ENCODE measurements at places on chromosomes 1 and 21. TPM values are rescaled to one million over a fixed set of nuclear protein-coding genes. Genes with fewer than 3 reads are reported as not detected.

RBM11 gene
- 0.32 TPM for total RNA-seq

KCNJ9 gene
- total RNA-seq: not detected

LCE2B gene
- not detected for total RNA-seq

FPGT gene
- total RNA-seq: 18.1 TPM

ACTL8 gene
- not detected for total RNA-seq

TTC3 gene
- total RNA-seq: 270 TPM

MUTYH gene
- 15.1 TPM for total RNA-seq

BCAR3 gene
- 36.4 TPM for total RNA-seq

OPRD1 gene
- not detected for total RNA-seq

OR6K6 gene
- not detected for total RNA-seq

PTGS2 gene
- total RNA-seq: 3.0 TPM

MATN1 gene
- total RNA-seq: not detected

COL18A1 gene
- total RNA-seq: 33.7 TPM

RASSF5 gene
- 0.86 TPM for total RNA-seq

- no peak for DNase-seq
Observed at GRCh38 chr1:204621396-204621795, 64.1 kb downstream of the LRRN2 start.

GRCh38 chr1:214566158-214567104 is 15.0 kb upstream of the PTPN14 start:
- no peak for DNase-seq

GRCh38 chr1:243924188-243924587 is 74.1 kb upstream of the AKT3 start:
- peak; percentile 45 for DNase-seq

DNA sequence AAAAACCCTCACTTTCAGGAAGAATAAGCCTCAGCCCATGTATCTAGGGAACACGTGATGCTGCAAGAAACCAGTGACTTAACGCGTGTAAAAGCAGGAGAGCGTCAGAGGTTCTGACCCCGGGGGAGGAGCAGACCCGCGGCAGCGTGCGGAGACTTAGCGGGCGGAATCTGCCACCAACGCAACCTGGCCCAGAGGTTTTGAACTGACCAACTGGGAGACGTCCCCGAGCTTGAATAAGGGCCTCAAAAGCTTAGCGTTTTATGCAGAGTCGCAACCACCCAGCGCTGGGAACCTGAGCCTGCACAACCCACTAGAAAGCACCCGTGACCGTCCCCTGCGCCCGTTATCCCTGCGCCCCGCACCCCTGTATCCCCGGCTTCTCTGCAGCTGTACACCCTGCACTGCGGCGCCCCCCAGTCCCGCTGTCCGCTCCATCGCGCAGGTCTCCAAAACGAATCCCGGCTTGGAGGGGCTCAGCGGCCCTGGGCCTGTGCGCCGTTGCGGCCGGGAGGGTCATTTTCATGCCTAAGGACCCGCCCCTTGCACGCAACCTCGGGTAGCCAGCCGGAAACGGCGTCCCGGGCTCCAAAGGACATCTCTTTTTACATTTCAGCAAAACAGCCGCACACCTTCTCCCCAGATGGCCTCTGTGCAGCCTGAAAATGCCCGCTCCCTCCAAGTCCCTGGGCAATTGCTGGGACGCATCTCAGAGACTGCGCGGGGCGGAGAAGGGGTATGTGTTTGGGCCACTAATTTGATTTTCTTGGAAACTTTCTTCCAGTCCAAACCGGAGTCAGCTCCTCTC is 29.4 kb upstream of the TRIM17 start:
- DNase-seq: peak; percentile 81

- DNase-seq: no peak
Observed at GRCh38 chr1:14138135-14138506, 438.1 kb downstream of the PRDM2 start.

GRCh38 chr1:187067160-187067559 is 238.4 kb downstream of the PLA2G4A start:
- no peak for DNase-seq

GRCh38 chr21:14987370-14988170 is 77.2 kb downstream of the NRIP1 start:
- no peak for DNase-seq

DNA sequence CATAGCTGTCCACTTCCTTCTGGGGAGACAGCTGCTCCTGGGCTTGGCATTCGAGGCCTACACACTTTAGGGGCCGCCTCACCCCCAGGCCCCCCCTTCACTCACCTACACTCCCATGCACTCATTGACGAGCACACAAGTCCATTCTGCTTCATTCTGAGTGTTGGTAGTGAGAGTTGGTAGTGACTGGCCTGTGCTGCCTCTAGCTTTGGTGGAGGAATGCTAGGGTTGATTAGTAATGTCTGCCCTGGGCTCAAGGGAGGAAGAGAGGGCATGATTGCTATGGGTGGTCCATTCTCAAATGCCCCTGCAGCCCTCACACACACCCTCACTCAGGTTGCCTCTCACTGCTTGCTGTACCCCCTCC is 30.4 kb downstream of the TRIM11 start:
- no peak for DNase-seq

DNA sequence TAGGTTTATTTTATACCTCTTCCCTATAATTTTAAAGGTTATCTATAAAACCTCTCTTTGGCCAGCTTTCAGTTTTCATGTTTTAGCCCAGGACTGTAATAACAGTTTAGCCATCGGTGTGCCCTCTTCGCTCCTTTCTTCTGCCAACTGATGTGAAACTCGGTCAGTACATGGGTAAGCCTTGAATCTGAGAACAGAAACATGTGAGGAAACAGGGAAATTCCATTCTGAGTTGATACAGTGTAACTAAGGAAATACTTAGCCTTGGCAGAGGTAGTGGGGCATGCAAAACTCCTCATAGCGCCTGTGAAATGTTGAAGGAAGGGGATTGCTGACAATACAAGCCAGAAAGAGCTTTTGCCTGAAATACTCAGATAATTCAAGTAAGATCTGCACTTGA is 465.2 kb downstream of the NCAM2 start:
- no peak for DNase-seq

- no peak for DNase-seq
Observed at GRCh38 chr1:17198476-17199258, 6.3 kb upstream of the PADI1 start.

DNA sequence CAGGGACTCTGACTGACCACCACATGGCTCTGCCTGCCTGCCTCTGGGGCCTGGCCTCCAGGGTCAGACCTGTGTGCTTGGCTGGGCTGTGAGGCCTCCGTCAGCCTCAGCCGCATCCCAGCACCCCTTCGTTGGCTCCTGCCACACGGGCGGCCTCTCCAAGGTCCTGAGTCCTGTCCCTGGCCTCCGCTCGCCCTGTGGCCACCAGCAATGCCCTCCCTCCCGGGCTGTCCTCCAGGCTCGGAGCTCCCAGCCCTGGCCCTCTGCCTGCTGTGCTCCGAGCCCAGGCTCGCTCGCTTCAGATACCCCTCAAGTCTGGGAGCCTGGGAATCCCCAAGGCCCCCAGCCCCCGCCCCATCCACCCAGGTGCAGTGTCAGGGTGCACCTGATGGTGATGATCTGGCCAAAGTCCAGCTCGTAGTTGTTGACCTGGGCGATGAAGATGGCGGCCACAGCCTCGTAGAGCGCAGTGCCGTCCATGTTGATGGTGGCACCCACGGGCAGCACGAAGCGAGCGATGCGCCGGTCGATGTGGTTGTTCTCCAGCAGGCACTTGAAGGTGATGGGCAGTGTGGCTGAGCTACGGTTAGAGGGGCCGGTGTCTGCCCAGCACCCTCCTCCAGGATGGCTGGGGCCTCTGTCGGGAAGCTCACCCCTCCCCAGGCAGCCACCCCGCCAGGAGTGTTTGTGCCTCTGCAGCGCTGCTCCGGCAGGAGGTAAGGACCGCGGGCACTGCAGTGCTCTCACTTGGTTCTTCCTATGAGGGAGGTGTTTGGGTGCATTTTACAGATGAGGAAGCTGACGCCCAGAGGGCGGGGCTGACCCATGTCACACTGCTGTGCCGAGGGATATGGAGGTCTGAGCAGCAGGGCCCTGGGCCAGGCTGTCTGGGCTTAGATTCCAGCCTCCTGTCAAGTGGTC is 28.5 kb downstream of the PODN start:
- DNase-seq: no peak

DNA sequence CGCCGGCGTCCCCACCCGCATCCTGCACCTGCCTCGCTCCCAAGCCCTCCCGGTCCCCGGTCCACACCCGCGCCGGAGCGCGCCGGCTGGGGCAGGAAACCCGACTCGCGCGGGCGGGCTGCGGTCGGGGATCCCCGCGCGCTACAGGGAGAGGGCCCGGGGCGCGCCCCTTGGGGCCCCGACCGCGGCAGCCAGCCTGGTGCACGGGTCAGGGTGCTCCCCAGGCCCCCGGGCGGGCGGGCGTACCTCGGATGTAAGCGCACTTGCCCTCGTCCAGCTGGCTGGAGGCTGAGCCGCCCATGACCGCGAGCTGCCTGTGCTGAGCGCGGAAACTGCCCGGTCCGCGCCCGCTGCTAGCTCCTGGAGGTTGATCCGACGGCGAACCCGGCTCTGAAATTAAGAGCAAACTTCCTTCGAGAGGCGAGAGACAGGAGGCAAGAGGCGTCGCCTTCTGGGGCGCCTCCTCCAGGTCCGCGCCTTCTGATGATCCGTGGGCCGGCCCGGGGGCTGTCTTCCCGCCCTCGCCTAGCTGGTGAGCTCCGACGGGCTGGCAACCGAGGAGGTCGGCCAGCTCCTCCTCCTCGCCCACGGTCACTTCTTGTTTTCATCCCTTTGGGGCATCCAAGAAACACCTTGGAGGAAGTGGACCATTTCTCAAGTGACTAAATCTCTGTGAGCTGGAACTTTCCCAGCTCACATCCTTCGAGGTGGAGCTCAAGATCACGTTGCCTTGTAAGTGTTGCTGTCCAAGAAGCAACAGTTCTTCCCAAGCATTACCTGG is at the start of gene NIBAN1:
Gene NIBAN1, minus strand, starts transcription at position 453 of the 781 bp plus-strand sequence. Its CDS starts 152 bp downstream, at position 301.
- peak; percentile 56 for DNase-seq

GRCh38 chr1:4062560-4062959 is 162.5 kb upstream of the C1orf174 start:
- DNase-seq: no peak

DNA sequence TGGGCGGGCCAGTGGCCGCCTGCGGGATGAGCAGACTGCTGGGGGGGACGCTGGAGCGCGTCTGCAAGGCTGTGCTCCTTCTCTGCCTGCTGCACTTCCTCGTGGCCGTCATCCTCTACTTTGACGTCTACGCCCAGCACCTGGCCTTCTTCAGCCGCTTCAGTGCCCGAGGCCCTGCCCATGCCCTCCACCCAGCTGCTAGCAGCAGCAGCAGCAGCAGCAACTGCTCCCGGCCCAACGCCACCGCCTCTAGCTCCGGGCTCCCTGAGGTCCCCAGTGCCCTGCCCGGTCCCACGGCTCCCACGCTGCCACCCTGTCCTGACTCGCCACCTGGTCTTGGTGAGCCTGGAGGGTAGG is 2.1 kb downstream of the B4GALT2 start:
- DNase-seq: no peak

- peak; percentile 89 for DNase-seq
Observed at GRCh38 chr21:29372063-29372802, 73.5 kb downstream of the BACH1 start.

DNA sequence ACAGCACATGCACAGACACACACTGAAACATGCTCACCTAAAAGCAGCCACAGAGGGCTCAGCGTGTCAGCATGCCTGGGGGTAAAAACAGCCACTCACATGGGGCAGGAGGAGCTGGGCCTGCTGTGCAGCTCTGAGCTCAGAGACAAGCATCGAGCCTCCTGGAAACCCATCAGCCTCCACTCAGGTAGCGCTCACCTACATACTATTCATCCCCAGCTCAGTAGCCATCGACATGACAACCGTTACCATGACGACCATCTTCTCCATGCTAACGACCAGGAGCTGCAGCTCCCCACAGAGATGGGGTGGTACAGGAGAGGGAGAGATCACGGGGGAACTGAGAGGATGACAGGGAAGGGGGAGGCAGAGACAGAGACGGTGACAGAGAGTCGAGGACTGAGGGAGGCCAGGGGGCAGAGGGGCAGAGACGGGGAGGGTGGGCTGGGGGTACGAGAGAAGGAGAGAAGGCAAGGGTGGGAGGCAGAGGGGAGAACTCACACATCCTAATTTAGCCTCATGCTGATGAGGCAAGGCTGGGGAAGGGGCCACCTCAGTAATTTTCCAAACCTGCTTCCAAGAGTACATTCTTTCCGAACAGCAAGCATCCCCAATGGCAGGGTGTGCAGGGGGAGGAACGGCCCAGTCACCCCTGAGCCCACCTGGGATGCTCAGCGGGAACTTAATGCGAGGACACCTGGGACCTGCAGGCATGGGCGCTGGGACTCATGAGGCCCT is 28.4 kb downstream of the SDC3 start:
- no peak for DNase-seq

DNA sequence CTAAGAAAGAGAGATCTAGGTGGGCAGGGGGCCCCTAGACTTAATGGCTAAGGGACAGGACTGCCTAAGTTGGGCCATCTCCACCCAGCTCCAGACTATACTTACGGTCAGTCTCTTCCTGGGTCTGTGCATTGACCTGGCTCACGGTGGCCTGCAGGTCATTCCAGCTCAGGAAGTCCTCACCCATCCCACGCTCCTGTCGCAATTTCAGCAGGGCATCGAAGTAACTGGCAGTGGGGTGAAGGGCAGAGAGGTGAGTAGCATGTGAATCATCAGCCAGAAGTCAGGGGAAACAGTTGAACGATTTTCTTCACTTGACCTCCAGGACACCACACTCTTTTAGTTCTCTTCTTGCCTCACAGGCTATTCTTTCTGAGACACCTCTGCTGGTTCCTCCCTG is 20.5 kb downstream of the IQGAP3 start:
- DNase-seq: no peak

- peak; percentile 29 for DNase-seq
Observed at GRCh38 chr1:64969305-64970046, 3.1 kb upstream of the JAK1 start.

GRCh38 chr1:118473825-118474224 is 288.8 kb upstream of the SPAG17 start:
- DNase-seq: no peak

- peak; percentile 67 for DNase-seq
Observed at GRCh38 chr1:37858931-37859506, 373 bp downstream of the MTF1 start.

DNA sequence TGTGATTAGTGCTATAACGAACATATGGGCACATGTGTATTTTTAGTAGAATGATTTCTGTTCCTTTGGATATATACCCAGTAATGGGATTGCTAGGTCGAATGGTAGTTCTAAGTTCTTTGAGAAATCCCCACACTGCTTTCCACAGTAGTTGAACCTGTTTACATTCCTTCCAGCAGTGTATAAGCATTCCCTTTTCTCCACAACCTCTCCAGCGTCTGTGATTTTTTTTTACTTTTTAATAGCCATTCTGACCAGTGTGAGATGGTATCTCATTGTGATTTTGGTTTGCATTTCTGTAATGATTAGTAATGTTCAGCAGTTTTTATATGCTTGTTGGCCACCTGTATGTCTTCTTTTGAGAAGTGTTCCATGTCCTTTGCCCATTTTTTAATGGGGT is 81.8 kb upstream of the SLC44A3 start:
- peak; percentile 88 for DNase-seq

- no peak for DNase-seq
Observed at GRCh38 chr1:220170836-220171526, 77.0 kb downstream of the IARS2 start.

GRCh38 chr21:28932717-28933116 is 60.0 kb downstream of the LTN1 start:
- no peak for DNase-seq

GRCh38 chr1:23590058-23590783 is 30.9 kb upstream of the ID3 start:
- peak; percentile 70 for DNase-seq

GRCh38 chr1:245019910-245020486 is 134.8 kb upstream of the KIF26B start:
- no peak for DNase-seq

All from fibroblast of villous mesenchyme (primary cell).